ENCODE measurements at places on chromosomes 16 and 17. TPM values are rescaled to one million over a fixed set of nuclear protein-coding genes. Genes with fewer than 3 reads are reported as not detected.

GRCh38 chr17:35744830-35745229 lies 8.2 kb downstream of the GAS2L2 start:
- H3K27me3 ChIP-seq, result peaks cover 46% of the 10 kb centered on the region
- no peaks in the 10 kb centered on the region for H3K36me3 ChIP-seq
- no peak overlapping the region for H3K27ac ChIP-seq
- no peak overlapping the region for H3K4me3 ChIP-seq

DNA sequence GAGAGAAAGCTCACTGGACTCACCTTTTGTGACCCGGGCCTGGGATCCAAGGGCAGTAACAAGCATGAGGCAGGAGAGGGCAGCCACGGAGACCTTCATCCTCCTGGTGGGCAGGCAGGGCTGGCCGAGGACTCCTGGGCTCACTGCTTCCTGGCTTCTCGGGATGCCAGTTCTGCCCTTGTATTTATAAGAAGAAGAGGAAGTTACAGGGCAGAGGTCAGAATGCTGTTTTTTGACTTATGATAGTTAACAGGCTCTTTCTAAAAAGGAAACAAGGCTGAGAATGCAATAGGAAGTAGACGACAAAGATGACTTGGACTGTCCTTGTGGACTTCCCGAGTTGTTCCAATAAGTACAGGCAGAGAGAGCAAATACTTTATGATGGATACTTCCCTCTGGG lies at the start of gene CCL23:
Gene CCL23 (minus strand): TSS at position 174 of the 400 bp plus-strand sequence. CDS start 75 bp downstream, at position 99.
- H3K4me1 ChIP-seq, result no peaks in the 10 kb centered on the region
- peaks cover 56% of the 10 kb centered on the region for H3K27me3 ChIP-seq
- H3K4me3 ChIP-seq, result no peak within 1 kb of the TSS
- H3K27ac ChIP-seq, result no peak within 1 kb of the TSS
- DNase-seq, result no peak

GRCh38 chr16:2465653-2466415 lies 5.3 kb upstream of the NTN3 start:
- H3K4me3 ChIP-seq, result no peak overlapping the region
- peaks cover 20% of the 10 kb centered on the region for H3K27me3 ChIP-seq
- H3K27ac ChIP-seq, result no peak overlapping the region
- no peaks in the 10 kb centered on the region for H3K36me3 ChIP-seq

DNA sequence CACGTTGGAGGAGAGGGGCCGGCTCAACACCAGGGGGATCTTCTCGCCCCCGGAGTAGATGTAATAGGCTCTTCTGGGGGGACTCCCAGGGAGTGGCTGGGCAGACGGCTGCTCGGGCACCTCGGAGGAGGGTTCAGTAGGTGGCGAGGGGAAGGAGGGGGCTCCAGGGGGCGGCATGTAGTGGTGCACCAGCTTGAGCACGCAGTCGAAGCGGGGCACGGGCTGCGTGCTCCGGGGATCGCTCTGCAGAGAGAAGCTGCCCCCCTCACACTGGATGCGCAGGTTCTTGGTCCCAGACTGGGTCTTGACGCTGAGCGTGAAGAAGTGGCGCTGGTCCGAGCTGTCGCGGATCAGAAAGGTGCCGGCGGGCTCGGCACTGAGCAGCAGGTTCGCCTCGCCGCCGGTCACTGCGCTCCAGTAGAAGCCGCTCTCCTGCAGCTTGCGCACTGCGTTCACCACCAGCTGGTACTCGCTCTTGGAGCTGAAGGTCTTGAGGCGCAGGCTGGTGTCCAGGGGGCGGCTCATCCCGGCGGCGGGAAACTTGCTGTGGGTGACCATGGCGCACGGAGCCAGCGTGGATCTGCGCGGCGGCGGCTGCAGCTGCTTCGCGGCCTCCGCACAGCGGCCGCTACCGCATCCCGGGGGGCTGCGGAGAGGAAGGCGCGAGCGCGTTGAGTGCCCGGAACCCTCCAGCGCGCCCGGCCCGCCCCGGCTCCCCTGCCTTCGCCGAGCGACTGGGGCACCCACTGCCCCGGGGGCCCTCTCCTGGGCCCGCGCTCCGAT lies 1.1 kb downstream of the SOCS3 start:
- H3K4me3 ChIP-seq, result peak overlapping the region; percentile 86
- H3K27ac ChIP-seq, result peak overlapping the region; percentile 91
- DNase-seq, result peak; percentile 56
- peaks cover 49% of the 10 kb centered on the region for H3K4me1 ChIP-seq
- peaks cover 5% of the 10 kb centered on the region for H3K27me3 ChIP-seq
- peaks cover 15% of the 10 kb centered on the region for H3K36me3 ChIP-seq

PPL gene
- 0.22 TPM for total RNA-seq

DNA sequence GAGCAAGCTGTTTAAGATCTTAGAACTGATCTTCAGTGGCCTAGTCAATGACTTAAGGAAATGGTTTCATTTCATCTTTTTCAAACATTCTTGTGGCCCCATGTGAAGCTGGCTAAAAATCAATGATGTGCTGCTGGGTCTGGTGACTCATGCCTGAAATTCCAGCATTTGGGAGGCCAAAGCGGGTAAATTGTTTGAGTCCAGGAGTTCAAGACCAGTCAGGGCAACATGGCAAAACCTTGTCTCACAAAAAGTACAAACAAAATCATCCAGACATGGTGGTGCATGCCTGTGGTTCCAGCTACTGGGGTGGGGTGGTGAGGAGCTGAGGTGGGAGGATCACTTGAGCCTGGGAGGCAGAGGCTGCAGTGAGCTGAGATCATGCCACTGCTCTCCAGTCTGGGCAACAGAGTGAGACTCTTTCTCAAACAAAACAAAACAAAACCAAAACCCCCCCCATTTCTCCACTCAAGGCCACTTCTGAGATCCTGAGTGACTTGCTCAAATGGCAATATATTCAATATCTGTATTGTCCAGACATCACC lies 17.4 kb upstream of the COL1A1 start:
- H3K4me3 ChIP-seq, result no peak overlapping the region
- H3K36me3 ChIP-seq, result no peaks in the 10 kb centered on the region
- H3K4me1 ChIP-seq, result peaks cover 6% of the 10 kb centered on the region
- no peak for DNase-seq
- H3K27me3 ChIP-seq, result peaks cover 21% of the 10 kb centered on the region

GRCh38 chr16:23048164-23048563 lies 101.1 kb downstream of the USP31 start:
- H3K36me3 ChIP-seq, result peaks cover 3% of the 10 kb centered on the region
- peaks cover 12% of the 10 kb centered on the region for H3K27me3 ChIP-seq
- DNase-seq, result no peak
- no peak overlapping the region for H3K4me3 ChIP-seq

ZACN gene
- 10.3 TPM for total RNA-seq

EFNB3 gene
- not detected for total RNA-seq

CDC42EP4 gene
- total RNA-seq, result 1.6 TPM

KNOP1 gene
- total RNA-seq, result 14.6 TPM

- no peak for DNase-seq
- no peak overlapping the region for H3K27ac ChIP-seq
- H3K27me3 ChIP-seq, result no peaks in the 10 kb centered on the region
- peak overlapping the region; percentile 92 for H3K4me3 ChIP-seq
- peaks cover 21% of the 10 kb centered on the region for H3K4me1 ChIP-seq
Measured at GRCh38 chr17:45136846-45137560, 1.5 kb downstream of the ACBD4 start.

GRCh38 chr17:79420318-79421243 lies 190.3 kb downstream of the RBFOX3 start:
- H3K36me3 ChIP-seq, result no peaks in the 10 kb centered on the region
- no peaks in the 10 kb centered on the region for H3K4me1 ChIP-seq
- peak; percentile 50 for DNase-seq
- H3K27me3 ChIP-seq, result peaks cover 7% of the 10 kb centered on the region

TTLL6 gene
- not detected for total RNA-seq

XAF1 gene
- total RNA-seq, result 31.1 TPM

TMC8 gene
- 102 TPM for total RNA-seq

TLCD3B gene
- 4.5 TPM for total RNA-seq

GRCh38 chr16:49858200-49859124 lies 2.5 kb upstream of the ZNF423 start:
- H3K4me3 ChIP-seq, result peak overlapping the region; percentile 65
- DNase-seq, result peak; percentile 68
- peaks cover 5% of the 10 kb centered on the region for H3K4me1 ChIP-seq

DNA sequence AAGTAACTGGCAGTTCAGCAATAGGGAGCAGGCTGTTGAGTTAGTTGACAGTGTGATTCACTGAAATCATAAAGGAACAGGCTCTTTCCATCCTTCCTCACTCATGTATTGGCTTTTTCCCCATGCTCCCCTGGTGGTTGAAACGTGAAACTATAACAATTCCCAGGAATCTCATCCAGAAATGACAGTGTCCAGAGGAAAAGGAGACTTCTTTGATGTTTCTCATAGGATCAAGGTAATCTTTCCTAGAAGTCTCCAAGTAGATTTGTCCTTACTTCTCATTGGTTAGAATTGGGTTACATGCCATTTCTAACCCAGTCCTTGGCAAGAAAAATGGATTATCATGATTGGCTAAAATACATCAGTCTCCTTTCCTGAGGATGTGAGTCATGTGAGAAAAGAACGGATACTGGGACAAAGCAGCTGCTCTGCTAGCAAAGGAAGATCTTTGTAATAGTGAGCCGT lies 14.4 kb downstream of the TTC19 start:
- peaks cover 12% of the 10 kb centered on the region for H3K4me1 ChIP-seq
- H3K36me3 ChIP-seq, result peaks cover 4% of the 10 kb centered on the region
- H3K27ac ChIP-seq, result no peak overlapping the region
- H3K4me3 ChIP-seq, result no peak overlapping the region
- H3K27me3 ChIP-seq, result no peaks in the 10 kb centered on the region

DNA sequence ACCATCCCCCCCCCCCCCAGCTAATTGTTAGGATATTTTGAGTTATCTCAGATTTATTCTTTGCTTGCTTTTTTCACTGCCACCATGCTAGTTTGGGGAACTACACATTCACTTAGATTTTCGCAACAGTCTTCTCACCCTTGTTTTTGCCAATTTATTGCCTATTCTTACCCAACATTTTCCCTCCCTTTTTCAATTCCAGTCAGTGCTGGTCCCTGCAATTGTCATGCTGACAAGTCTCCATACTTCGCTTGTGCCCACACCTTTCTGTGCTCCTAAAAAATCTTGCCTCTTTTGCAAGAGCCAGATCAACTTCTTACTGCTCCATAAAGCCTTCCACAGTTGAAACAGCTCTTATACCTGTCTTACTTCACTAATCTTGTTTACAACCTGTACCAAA lies 16.3 kb downstream of the TNRC6A start:
- H3K4me3 ChIP-seq, result no peak overlapping the region
- peaks cover 84% of the 10 kb centered on the region for H3K4me1 ChIP-seq
- peaks cover 6% of the 10 kb centered on the region for H3K36me3 ChIP-seq
- DNase-seq, result no peak
- no peak overlapping the region for H3K27ac ChIP-seq

DNA sequence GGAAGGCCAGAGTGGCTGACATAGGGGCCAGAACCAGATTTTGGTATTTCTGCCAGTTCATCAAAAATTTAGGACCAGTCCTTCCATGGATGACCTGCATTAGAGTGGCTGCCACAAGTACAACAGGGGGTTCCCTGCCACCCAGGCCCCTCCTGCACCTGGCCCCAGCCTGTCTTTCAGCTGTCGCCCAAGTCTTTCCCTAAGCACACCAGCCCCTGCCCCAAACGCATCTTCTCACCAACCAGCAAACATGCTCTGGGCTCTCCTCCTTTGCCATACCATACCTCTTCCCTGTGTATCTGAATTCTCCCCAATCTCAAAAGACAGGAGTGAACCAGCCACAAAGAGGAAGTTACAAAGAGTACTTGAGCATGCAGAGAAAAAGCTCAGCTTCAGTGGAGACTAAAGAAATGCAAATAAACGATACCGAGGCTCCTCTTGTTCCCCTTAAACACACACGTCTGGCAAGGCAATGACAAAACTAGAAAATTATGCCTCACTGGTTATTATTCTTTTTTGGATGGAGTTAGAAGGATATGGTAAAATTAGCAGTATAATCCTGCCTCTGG lies 130.6 kb downstream of the DYNLRB2 start:
- no peak overlapping the region for H3K4me3 ChIP-seq
- no peak for DNase-seq
- peaks cover 19% of the 10 kb centered on the region for H3K4me1 ChIP-seq
- peaks cover 10% of the 10 kb centered on the region for H3K36me3 ChIP-seq

KRT27 gene
- not detected for total RNA-seq

DNA sequence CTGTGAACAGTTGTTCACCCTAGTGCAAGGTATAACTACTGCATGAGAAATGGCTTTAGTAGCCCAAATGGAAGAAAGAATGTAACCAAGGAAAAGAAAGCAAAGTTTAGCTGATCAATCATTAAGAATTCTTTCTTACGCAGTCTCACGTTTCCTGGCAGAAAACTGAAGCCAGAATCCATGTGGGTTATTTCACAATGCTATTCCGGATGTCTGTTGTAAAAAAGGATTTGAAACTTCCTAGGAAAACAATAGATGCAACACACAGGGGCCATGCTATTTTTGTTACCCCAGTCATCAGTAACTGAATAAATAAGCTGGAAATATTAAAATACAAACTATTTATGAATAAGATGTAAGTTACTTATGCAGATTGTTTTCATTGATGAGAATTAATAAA lies 802.5 kb downstream of the CDH8 start:
- no peak overlapping the region for H3K27ac ChIP-seq
- no peaks in the 10 kb centered on the region for H3K36me3 ChIP-seq
- H3K27me3 ChIP-seq, result no peaks in the 10 kb centered on the region
- H3K4me1 ChIP-seq, result no peaks in the 10 kb centered on the region
- DNase-seq, result no peak
- H3K4me3 ChIP-seq, result no peak overlapping the region

GRCh38 chr17:8375738-8376259 lies 705 bp downstream of the KRABD2 start:
- peaks cover 27% of the 10 kb centered on the region for H3K36me3 ChIP-seq
- peak overlapping the region; percentile 90 for H3K4me3 ChIP-seq
- no peaks in the 10 kb centered on the region for H3K27me3 ChIP-seq
- H3K4me1 ChIP-seq, result peaks cover 56% of the 10 kb centered on the region

- no peak overlapping the region for H3K27ac ChIP-seq
- H3K36me3 ChIP-seq, result peaks cover 16% of the 10 kb centered on the region
- H3K4me1 ChIP-seq, result peaks cover 18% of the 10 kb centered on the region
Measured at GRCh38 chr17:35713069-35713728, 18.2 kb upstream of the RASL10B start.

- no peak overlapping the region for H3K27ac ChIP-seq
- H3K27me3 ChIP-seq, result peaks cover 9% of the 10 kb centered on the region
- H3K4me3 ChIP-seq, result peak overlapping the region; percentile 32
Measured at GRCh38 chr17:10120749-10121148, 77.7 kb downstream of the GAS7 start.

ABCC12 gene
- total RNA-seq, result not detected

DNA sequence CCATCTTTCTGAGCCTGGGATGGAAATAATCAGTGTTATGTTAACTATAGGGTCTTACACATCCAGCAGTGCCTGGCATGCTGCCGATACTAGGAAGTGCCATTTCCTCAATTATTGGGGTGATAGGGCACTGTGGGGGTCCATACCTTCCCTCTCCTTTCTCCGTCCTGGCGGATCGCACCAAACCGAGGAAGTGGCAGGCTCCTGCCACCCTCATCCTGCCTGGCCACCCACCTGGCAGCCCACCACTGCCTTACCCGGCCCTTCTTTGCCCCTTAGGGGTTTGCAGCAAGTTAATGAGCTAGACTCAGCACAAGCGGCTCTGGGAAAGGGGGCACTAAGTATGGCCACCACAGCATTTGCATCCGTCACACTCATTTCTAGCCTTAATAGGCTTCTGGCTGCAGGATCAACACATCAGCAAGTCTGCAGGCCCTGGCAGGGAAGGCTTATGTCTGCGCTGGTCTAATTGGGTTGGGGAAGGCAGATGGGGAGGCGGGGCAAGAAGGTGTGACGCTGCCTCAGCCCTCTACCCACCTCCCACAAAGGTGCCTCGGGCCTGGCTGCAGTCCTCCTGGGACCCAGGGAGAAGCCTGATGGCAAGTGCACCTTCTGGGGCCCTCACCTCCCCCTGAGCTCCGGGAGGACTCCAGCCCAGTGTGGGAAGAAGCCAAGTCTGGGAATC lies 28.6 kb downstream of the DCAKD start:
- peaks cover 35% of the 10 kb centered on the region for H3K27me3 ChIP-seq
- H3K27ac ChIP-seq, result no peak overlapping the region
- DNase-seq, result no peak

Measured in activated T-cell treated with anti-CD3 and anti-CD28 coated beads, Interleukin-2, amount 50 U/mL, for 72 hours (primary cell).